ENCODE measurements at places on chromosomes 13 and 19. TPM values are rescaled to one million over a fixed set of nuclear protein-coding genes. Genes with fewer than 3 reads are reported as not detected.

Gene FFAR3
- not detected for total RNA-seq

Gene PCDH9
- 0.26 TPM for total RNA-seq

Gene CACNG6
- not detected for total RNA-seq

Gene DENND1C
- not detected for total RNA-seq

Gene TRPC4
- total RNA-seq = 1.7 TPM

Gene METTL21C
- total RNA-seq = 0.17 TPM

Gene ZNF766
- 11.6 TPM for total RNA-seq

Gene PODNL1
- 2.1 TPM for total RNA-seq

Gene PEAK3
- not detected for total RNA-seq

Gene ATP4A
- not detected for total RNA-seq

Gene CGB1
- total RNA-seq = not detected

Gene PRSS57
- total RNA-seq = not detected

Gene KDELR1
- total RNA-seq = 59.0 TPM

Gene SPTBN4
- total RNA-seq = 6.6 TPM

Gene TMEM190
- total RNA-seq = not detected

Gene F7
- under 0.01 TPM for total RNA-seq

Data from fibroblast of lung (primary cell).